ENCODE measurements at places on chromosomes 5 and 9.

- no peak for DNase-seq
These were observed 213.8 kb downstream of the ARHGAP26 start for GRCh38 chr5:142984011-142984410.

- peak; percentile 17 for DNase-seq
These were observed 29.0 kb downstream of the HK3 start for GRCh38 chr5:176870110-176870591.

DNA sequence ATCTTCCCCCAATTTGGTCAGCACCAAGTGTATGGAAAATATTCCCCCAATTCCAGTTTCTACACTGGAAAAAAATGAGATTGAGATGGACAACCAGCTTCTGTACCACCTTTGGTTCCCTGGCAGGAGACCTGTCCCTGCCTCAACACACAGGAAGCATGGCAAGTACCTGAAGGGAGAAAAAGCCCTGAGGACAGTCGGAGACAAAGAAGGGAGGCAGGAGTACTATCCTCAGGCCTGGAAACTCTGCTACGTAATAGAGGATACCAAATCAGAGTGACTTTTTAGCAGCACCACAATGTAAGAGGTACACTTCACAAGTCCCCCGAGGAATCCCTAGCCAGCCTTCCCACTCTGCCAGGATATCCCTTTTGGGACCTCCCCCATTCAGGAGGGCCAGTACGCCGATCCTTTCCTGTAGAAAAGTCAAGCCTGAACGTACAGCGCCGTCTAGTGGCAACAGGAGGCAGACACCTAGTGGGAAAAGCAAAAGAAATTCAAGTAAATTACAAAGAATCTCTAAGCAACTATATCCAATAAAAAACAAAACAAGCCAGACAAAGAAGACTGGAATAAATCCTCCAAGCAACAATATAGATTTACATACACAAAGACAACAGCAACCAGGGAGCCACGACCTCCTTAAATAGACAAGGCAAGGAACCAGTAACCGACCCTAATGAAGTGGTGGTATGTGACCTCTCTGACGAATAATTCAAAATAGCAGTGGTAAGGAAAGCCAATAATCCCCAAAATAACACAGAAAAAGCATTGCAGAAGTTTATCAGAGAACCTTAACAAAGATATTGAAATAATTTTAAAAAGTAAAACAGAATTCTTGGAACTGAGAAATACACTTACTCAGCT is 63.3 kb upstream of the SLCO6A1 start:
- peak; percentile 2 for DNase-seq

- peak; percentile 71 for DNase-seq
These were observed 43.4 kb downstream of the NXNL2 start for GRCh38 chr9:88578121-88579049.

GRCh38 chr5:113268232-113268631 is 166.6 kb downstream of the TSSK1B start:
- DNase-seq = no peak

DNA sequence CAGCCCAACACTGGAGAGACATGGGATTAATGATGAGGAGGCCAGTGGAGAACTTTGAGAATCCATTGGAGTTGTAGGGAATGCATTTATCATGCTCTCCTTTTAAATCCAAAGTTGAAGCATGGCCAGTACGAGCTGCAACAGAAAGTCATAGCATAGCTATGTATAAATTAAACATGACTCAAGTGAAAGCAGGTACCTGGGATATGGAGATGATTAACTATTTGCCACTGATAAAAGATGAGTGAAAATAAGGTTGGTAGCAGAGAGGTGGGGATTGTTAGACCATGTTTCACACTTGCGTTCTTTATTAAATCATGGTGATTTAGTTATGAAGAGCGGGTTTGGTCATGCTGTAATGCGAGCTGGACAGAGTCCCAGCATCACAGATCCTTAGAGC is 189.6 kb downstream of the ARHGEF28 start:
- no peak for DNase-seq

- DNase-seq = no peak
These were observed 203.2 kb upstream of the IRX1 start for GRCh38 chr5:3392306-3392939.

DNA sequence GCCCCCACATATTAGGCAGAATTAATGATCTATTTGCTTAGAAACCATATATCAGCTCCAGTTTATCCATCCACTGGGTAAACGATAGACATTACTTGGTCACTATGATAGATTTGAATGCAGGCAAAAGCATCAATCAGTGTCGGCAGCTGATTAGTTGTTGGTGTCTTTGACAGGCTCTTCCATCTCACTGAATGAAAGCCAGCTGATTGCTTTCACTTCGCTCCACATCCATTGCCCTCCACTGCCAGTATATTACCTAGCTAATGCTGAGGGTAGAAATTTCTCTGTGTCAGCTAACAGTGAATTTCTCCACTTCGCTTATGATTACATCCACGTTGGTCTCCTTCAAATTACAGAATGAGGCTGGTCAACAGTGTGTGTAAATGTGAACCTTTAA is 821.3 kb upstream of the TYRP1 start:
- no peak for DNase-seq

DNA sequence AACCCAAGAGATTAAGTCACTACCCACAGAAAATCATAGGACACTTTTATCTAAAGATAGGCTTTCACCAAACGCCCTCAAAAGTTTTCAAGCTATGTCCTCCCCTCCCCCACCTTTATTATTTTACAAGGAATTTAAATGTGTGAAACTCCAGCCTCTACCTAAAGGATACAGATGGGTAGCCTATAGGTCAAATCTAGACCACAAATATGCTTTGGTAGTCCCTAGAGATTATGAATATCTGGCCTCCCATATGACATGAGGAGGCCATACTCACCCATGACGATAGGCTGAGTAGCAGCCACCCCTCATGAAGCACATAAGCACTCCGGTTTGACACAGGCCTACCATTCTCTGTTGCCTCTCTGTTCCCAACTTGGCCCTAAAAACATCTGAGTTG is 11.9 kb downstream of the SIL1 start:
- no peak for DNase-seq

GRCh38 chr9:18741945-18742344 is 268.0 kb downstream of the ADAMTSL1 start:
- no peak for DNase-seq

DNA sequence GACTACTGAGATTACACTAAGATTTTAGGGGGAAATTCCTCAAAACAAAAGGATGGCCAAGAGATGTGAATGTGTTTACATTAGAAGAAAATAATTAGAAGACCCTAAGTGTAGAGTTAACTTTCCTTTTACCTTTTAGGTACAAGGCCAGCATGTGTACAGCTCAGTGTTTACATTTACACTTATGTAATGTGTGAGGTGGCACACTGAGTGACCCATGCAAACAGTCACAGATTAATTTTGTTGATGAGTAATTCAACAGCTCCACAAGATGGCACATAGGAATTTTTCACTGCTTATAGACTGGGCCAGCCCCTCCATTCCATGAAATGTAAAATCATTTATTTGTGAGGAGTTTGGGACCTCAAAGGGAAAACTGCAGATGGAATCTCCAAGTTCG is 90.1 kb upstream of the SLC12A2 start:
- DNase-seq = no peak

DNA sequence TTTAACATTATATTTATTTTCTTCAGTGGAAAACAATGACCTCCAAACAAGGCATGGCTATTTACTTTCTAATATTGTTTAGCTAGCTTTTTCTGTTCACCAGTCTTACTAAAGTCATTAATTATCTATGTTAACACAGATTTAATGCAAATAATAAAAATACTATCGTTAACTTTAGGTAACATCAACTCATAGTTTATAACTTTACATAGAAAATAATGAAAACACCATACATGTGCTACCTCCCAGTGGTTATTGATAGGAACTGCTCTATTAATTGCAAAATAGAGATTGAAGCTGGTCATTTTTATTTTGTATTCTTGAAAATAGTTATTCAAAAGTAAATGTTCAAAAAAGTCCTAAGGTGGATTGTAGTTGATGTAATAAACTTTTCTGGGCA is 78.3 kb upstream of the HCN1 start:
- no peak for DNase-seq

DNA sequence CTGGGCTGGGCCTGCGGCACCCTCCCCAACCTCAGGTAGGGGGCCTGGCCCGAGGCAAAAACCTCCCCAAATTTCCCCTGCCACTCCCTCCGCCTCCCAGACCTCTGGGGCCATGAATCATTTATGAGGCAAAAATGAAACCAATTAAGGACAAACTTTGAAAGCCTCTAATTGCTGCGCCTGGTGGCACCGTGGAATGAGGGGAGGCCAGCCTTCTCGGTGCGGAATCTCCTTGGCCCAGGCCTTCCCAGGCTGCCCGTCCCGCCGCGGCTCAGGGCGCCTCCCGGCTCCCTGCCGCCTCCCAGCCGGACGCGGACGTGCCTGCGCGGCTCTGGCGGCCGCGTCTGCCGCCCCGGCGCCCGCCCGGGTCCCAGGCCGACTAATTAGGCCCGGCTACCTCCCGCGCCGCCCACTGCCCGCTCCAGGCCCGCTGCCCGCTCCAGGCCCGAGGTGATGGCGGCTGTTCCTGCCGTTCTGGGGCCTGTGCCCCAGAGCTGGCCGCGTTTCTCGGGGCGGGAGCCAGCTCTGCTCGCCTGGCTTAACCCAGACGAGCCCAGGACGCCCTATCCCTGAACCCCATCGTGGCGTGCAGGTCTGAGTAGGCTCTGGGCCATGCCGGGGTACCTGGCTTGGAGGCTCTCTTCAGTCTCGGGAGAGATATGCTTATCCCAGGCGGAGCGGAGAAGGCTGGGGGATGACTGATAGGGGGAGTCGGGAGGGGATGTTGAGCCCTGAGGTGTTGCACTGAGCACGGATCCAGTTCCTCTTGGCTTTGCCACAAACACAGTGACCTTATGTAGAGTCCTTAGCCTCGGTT is 20.1 kb downstream of the CXXC5 start:
- DNase-seq = no peak

DNA sequence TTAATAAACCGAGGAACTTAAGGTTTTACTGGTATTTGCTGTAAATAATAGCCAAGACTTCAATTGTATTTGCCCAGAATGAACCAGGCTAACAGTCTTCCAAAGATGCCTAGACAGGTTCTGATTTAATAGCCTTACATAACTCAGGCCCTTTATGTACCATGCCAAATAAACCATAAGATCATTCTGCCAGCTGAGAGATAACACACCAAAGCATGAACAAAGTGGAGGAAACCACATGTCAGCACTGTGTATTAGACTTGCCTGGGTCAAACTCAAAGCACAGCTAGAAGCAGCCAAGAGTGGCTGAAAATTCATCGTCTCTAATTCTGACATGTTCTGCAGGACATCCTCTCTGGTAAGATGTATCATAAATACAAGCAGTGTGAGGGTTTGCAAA is 319.3 kb upstream of the ZNF608 start:
- DNase-seq = no peak

GRCh38 chr5:178394074-178394473 is 161.5 kb upstream of the PHYKPL start:
- DNase-seq = no peak

GRCh38 chr5:135497971-135498636 is 37.7 kb downstream of the NEUROG1 start:
- DNase-seq = no peak

DNA sequence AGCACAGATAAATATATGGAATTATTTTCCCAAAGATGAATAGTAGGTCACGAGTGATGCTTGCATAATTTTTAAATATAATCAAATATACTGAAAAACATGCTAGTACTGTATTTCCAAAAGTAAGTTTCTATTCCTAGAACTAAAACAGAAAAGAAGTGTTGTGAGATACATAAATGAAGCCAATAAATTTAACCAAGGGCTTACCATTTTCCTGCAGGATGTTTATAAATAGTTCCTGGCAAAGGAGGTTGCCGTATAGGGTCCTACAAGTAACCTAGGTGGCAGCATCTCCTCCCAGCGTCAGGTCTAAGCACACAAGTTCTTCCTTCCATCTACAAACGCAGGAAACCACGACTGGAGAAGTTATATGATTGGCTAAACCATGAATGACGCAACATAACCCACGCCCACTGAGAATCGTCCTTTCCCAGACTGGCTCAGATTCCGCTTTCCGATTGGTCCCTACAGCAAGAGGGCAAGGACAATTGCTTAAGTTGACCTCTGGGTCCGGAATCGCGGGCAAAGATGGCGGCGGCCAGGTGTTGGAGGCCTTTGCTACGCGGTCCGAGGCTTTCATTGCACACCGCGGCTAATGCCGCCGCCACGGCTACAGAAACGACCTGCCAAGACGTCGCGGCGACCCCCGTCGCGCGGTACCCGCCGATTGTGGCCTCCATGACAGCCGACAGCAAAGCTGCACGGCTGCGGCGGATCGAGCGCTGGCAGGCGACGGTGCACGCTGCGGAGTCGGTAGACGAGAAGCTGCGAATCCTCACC is at the start of gene MRPS30:
MRPS30 (plus strand) TSS at position 513 of the 780 bp plus-strand sequence; CDS start at position 529, 16 bp downstream.
- DNase-seq = peak; percentile 90

GRCh38 chr5:64744914-64745313 is 23.6 kb downstream of the SREK1IP1 start:
- DNase-seq = no peak

DNA sequence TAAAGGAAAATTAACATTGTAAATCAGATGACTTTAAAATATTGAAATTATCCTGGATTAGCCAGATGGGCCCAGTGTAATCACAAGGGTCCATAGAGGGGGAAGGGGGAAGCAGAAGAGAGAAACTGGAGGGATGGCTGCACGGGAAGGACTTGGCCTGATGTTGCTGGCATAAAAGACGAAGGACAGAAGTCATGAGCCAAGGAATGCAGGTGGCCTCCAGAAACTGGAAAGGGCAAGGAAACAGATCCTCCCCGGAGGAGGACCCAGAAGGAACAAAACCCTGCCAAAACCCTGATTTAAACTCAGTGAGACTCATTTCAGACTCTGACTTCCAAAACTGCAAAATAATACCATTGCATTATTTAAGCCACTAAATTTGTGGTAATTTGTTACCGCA is 100.2 kb downstream of the ADAMTS2 start:
- no peak for DNase-seq

GRCh38 chr9:3290231-3290840 is 235.5 kb downstream of the RFX3 start:
- no peak for DNase-seq

DNA sequence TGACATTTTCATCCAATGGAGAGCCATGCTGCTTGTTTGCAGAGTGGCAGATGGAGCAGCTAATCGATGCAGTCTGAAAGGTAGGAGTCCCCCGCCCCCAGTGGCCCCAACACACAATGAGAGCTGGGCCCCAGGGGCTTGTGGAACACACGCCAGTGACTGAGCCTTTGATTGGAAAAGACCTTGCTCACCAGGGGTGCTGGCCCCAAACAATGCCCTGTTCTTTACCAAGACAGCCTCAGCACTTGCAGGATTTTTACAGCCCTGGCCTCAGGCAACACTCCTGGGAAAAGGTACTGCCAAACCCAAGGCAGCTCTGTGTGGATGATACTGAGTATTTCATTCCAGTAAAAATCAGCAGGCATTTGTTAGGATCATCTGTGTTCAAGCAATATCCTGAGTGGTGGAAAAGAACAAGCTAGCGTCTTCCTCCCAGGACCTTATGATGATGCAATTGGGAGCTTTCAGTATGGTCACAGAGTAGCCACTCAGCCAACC is 276.8 kb upstream of the CLINT1 start:
- no peak for DNase-seq

GRCh38 chr5:143428738-143429420 is 25.4 kb upstream of the NR3C1 start:
- no peak for DNase-seq

All from germinal center (tissue), 1 donor.